ENCODE measurements at places on chromosomes 4 and X. TPM values are rescaled to one million over a fixed set of nuclear protein-coding genes. Genes with fewer than 3 reads are reported as not detected.

- H3K36me3 ChIP-seq: no peaks in the 10 kb centered on the region
- no peaks in the 10 kb centered on the region for H3K4me1 ChIP-seq
- no peak overlapping the region for H3K4me3 ChIP-seq
- H3K27me3 ChIP-seq: no peaks in the 10 kb centered on the region
- H3K27ac ChIP-seq: no peak overlapping the region
- no peak for DNase-seq
These were observed 17.8 kb upstream of the TBC1D19 start for GRCh38 chr4:26566133-26566532.

Gene ADAM29
- not detected for total RNA-seq

DNA sequence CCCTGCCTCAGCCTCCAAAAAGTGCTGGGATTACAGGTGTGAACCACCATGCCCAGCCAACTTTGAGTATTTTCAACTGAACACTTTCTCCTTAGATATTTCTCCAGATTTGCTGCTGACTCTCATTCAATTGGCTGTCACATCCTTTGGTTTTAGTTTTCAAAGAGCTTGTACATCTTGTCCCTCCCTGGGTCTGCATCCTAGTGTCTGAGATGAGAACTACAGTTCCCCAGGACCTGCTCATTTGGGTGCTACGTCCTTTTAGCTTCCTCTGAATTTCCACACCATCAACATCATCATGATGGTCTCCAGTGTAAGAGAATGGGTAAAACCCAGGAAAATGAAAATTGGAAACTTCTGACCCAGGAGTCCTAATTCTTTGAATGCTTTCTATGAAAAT is 312.9 kb downstream of the NLGN4X start:
- H3K36me3 ChIP-seq: no peaks in the 10 kb centered on the region
- no peaks in the 10 kb centered on the region for H3K27me3 ChIP-seq
- H3K27ac ChIP-seq: no peak overlapping the region
- no peak for DNase-seq

- H3K36me3 ChIP-seq: no peaks in the 10 kb centered on the region
- no peak overlapping the region for H3K27ac ChIP-seq
- H3K27me3 ChIP-seq: no peaks in the 10 kb centered on the region
These were observed 18.5 kb upstream of the AP1AR start for GRCh38 chr4:112213091-112213490.

GRCh38 chr4:172995704-172996103 is 172.9 kb upstream of the GALNT7 start:
- no peaks in the 10 kb centered on the region for H3K36me3 ChIP-seq
- DNase-seq: no peak
- H3K27ac ChIP-seq: no peak overlapping the region
- H3K4me1 ChIP-seq: peaks cover 4% of the 10 kb centered on the region

DNA sequence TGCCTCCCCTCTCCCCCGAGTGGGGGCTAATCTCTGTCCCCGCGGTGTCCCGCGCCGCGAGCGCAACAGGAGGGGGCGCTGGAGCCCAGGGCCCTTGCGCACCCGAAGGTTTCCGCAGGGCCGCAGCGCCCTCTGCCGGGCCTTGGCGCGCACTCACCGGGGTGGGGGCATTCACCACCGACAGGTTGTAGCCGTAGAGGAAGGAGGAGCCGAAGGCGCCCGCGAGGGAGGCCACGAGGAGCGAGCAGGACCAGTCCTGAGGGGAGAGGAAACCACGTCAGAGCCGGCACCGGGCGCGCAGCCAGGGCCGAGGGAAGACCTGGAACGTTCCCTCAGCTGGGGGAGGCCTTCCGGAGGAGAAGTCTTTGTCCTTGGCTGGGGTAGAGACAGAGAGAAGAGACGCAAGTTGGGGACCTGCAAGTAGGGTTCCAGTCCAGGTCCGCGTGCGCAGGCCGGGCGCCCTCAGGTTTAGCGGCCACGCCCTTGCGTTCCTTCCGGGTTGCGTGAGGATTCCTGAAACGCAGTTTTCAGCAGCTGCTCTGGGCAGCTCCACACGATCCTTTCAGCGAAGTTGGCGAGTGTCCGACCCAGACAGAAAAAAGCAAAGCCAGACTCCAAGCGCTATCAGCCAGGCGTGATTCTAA is 2.4 kb downstream of the SLC2A9 start:
- peak overlapping the region; percentile 62 for H3K4me3 ChIP-seq
- no peaks in the 10 kb centered on the region for H3K36me3 ChIP-seq
- H3K27me3 ChIP-seq: no peaks in the 10 kb centered on the region
- peaks cover 24% of the 10 kb centered on the region for H3K4me1 ChIP-seq
- peak overlapping the region; percentile 80 for H3K27ac ChIP-seq

DNA sequence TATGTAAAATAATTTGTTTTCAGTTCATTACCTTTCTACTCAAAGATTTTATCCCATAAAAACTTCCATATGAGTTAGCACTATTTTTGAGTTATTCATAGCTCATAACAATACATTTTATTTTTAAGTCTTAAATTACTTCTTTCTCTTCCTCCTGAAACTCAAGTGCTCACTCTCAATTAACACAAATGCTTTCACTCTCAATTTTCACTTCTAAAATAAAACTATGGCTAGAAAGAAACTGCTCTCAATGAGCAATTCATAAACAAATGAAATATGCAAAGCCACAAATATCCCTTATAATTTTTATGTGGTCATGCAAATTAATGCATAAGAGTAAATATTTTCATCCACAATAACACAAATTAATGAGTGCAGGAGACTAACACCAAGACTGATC is 38.8 kb downstream of the MAML3 start:
- H3K27me3 ChIP-seq: no peaks in the 10 kb centered on the region
- H3K27ac ChIP-seq: no peak overlapping the region
- H3K4me1 ChIP-seq: peaks cover 6% of the 10 kb centered on the region
- no peak for DNase-seq
- H3K4me3 ChIP-seq: no peak overlapping the region
- H3K36me3 ChIP-seq: no peaks in the 10 kb centered on the region

DNA sequence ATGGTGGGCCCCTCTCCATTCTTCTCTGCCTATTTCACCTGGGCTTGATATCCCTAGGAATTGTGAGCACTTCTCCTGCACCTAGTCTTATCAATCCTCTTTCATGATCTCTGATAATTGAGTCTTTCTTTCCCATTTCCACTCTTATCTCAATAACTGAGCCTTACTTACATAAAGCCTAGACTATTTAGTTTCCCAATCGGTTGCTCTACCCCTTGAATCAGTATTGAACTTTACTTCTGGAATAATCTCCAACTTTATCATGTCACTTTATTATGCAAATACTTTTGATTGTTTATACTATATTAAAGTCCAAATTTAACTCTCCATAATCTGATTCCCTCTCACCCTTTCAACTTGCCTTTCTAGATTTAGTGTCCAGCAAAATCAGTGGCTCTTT is 222.7 kb downstream of the SPRY1 start:
- H3K27me3 ChIP-seq: no peaks in the 10 kb centered on the region
- H3K4me3 ChIP-seq: no peak overlapping the region
- DNase-seq: no peak
- H3K27ac ChIP-seq: no peak overlapping the region
- H3K36me3 ChIP-seq: no peaks in the 10 kb centered on the region

GRCh38 chr4:22515145-22515887 is 550 bp downstream of the ADGRA3 start:
- no peaks in the 10 kb centered on the region for H3K36me3 ChIP-seq
- peak overlapping the region; percentile 96 for H3K27ac ChIP-seq
- peaks cover 40% of the 10 kb centered on the region for H3K4me1 ChIP-seq
- DNase-seq: peak; percentile 65
